ENCODE measurements at places on chromosomes 7 and 10.

DNA sequence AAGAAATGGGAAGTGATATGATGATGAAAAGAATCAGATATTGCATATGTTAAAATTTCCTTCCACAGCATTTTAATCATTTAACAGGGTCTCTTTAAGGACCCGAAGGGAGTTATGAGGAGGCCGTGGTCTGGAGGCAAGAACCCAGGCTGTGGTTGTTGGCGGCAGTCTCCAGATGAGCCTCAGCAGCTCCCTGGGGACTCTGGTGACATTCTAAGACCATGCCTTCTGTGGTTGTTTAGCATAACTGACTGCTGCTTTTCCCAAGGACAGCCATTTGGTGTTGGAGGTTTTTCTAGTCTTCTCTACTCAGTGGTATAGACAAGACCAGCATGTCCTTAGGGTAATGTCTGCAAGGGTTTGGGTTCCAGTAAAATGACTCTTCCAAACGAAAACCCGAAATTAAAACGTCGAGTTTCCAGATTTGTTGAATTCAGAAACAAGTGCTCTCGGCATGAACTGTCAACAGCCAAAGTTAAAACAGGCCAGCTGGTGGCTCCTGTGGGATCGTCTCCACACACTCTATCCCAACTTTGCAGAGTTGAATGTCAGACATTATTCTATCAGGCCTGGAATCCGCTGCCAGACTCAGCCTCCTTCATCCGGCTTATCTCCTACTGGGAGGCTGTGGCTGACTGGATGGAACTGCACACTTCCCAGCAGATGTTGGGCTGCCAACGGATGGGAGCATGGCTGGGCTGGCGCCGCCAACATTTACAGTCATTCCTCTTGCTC is 183.1 kb downstream of the TAX1BP1 start:
- DNase-seq = no peak

DNA sequence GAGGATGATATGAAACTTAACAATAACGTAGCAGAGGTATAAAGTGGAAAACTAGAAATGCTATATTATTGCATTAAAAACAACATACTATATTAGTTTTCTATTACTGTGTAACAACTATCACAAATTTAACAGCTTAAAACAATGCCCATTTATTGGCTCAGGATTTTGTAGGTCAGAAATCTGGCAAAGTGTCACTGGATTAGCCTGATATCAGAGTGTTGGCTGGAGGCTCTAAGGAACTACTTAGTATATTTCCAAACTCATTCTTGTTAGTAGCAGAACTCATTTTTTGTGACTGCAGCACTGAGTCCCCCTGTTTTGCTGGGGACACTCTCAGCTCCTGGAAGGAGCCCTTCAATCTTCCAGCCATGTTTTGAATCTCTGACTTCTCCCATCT is 306.8 kb downstream of the ETV1 start:
- DNase-seq = no peak

- DNase-seq = no peak
These were observed 143.6 kb downstream of the GLI3 start for GRCh38 chr7:42093349-42093905.

DNA sequence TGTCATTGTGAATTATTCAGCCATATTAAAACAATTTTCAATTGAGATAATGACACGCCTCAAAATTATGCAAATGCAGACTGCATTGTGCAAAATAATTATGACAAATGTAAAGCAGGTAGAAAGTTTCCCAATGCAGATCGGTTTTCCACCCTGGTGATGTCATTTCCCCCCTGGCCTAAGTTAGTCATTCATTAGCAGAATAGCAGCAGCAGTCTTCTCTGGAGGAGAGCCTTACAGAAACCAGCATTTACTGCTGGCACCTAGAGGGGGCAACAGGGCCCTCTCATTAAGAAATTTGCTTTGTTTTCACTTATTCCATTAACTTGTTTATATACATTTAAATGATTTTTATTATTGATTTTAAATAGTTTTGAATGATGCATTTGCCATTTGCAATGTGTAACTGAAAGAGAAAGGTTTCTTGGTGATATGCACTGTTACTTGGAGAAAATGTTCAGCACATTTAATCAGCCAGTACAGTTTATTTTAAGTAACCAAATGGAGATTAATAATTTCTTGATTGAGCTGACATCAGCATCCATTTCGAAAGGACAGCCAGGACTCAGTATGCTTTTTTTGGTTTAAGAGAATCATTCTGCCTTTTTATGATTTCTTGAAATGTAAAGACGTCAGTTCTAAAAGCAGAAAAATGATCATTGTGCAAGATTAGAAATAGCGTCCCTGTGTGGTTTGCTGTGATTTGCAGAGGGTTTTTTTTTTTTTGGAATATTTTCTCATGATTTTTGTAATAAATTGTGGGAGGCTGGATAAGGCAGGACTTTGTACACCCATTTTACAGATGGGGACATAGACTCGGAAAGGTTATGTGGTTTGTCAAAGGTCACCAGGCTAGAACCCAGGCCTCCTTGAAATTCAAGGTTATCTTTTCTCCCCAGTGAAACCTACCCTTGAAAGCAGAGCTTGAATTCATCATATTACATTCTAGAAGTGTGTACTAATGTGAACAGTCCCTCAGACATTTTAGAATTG is 3.5 kb downstream of the ARID5B start:
- peak; percentile 56 for DNase-seq

- no peak for DNase-seq
These were observed 37.8 kb upstream of the UBE2H start for GRCh38 chr7:129990403-129991192.

DNA sequence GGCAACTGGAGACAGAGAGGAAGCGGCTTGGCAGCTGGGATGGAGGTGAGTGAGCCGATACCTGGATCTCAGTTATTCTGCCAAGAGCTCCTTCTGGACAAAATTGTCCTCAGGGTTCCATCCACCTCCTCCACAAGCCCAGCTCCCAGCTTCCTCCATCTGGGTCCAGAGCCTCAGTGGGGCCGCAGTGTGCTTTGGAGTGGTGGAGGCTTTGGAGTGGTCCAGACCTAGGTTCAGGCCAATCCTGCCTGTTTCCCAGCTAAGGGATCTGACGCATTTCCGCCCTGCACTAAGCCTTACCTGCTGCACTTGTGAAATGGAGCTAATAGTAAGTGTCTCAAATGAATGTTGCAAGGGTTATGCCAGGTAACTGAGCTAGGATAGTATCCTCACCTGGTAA is 355.7 kb upstream of the SHH start:
- no peak for DNase-seq

DNA sequence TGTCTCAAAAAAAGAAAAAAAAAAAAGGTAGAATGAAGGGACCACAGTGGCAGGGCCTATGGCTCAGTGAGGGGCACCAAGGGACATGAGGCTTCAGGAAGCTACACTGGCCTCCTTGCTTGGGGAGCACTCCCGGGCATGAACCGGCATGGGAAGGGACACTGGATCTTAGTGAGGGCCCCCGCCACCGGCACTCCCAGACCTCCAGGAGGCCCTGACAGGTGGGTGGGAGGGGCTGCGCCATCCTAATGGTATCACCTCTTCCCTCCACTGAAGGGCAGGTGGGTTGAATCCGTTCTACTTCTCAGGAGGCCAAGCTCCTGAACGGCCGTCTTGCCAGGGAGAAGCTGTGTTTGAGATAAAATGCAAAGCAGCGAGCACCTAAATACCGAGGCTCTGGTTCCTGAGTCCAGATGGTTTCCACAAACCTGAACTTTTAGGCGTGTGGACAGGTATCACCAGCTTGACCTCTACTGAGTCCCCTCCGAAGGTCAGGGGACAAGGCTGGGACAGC is 69.8 kb downstream of the C10orf143 start:
- no peak for DNase-seq

DNA sequence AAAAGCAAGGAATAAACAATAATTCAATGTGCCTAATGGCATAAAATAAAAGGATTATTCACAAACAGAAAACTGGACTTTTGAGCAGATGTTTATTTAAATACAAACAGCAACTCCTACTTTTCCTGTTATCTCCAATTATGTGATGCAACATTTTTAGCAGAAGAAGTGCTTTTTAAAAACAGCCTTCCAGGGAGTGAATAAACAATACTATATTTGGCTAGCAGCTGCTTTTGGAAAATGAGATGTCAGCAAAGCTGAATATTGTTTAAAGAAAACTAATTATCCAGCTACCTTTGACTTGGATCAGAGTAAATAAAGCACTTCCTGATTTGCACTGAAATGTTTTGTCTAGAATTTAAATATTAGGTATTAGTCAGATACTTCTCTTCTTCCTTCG is 23.2 kb downstream of the CDK1 start:
- no peak for DNase-seq

- DNase-seq = no peak
These were observed 353.3 kb upstream of the ZMIZ1 start for GRCh38 chr10:78715435-78715834.

DNA sequence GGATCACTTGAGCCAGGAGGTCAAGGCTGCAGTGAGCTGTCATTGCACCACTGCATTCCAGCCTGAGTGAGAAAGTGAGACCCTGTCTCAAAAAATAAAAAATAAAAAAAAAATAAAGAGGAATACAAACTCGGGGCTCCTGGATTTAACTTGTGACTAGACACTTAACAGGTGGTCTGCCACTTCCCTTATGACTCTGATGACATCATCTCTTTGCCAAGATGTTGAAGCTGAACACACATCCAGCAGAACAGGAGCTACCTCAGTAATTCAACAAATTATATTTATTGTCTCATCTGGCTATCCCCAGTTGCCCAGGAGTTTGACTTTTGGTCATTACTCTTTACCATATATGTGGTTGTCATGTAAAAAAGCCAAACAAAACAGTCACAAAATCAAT is 35.3 kb downstream of the NEUROD6 start:
- no peak for DNase-seq

- no peak for DNase-seq
These were observed 16.9 kb downstream of the SMURF1 start for GRCh38 chr7:99126921-99127553.

- DNase-seq = no peak
These were observed 1.1 kb downstream of the ZNF511 start for GRCh38 chr10:133309720-133310398.

DNA sequence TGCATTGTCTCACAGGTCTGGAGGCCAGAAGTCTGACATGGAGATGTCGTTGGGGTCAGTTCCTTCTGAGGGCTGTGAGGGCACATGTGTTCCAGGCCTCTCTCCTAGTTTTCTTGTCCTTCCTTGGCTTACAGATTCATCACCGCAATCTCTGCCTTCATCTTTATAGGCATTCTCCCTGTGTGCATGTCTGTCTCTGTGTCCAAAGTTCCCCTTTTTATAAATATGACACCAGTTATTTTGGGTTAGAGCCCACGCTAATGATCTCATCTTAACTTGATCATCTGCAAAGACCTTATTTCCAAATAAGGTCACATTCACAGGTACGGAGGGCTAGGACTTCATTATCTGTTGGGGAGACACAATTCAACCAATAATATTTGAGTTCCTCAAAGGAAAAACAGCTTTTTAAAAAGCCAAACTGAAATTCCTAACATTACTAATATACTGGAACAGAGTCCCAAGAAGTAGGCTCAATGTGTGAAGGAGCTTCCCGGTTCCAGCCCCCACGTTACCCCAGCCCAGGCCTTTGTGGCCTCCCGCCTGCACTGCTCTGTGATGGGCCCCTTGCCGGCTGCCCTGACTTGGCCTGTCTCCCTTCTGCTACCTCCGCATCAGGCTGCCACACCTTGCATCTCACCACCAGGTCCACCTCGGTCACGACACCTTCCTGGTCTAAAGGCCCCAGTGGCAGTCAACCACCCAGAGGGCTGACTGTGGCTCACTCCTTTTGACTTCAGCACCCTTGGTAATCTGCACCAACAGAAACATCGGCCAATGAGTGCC is 142.7 kb downstream of the KCNMA1 start:
- DNase-seq = no peak

DNA sequence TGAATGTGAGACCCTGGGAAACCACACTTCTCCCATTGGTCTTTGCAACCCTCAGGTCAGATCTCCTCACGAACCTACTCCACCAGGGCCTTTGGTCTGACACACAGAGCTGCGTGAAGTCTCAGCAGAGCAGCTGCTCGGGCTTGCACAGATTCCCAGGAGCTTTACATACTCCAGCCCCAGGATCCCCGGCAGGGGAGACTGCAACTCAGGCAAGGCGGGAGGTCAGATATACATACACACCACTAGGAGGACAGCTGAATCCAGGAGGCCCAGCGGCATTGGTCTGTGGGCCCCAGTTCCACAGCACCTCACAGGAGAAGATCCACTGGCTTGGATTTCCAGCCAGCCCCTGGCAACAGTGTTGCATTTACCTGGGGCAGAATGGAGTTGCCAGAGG is 239.2 kb downstream of the GPAM start:
- DNase-seq = no peak

DNA sequence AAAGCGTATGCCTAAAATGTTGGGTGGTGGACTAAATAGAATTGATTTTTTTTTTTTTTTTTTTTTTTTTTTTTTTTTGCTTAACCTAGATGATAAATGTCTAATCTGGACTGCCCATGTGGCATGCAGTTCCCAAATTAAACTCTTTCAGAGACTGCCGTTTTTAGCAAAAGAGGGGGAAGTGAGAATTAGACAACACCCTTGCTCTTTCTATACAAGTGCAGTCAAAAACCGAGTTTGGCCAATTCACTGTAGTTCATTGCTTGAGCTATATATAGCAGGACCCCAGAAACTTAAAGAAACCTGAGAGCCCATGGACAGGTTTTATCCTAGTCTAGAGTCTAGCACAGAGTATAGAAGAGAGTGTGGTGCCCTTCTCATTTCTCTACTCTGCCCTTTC is 141.9 kb downstream of the GRM3 start:
- DNase-seq = no peak

DNA sequence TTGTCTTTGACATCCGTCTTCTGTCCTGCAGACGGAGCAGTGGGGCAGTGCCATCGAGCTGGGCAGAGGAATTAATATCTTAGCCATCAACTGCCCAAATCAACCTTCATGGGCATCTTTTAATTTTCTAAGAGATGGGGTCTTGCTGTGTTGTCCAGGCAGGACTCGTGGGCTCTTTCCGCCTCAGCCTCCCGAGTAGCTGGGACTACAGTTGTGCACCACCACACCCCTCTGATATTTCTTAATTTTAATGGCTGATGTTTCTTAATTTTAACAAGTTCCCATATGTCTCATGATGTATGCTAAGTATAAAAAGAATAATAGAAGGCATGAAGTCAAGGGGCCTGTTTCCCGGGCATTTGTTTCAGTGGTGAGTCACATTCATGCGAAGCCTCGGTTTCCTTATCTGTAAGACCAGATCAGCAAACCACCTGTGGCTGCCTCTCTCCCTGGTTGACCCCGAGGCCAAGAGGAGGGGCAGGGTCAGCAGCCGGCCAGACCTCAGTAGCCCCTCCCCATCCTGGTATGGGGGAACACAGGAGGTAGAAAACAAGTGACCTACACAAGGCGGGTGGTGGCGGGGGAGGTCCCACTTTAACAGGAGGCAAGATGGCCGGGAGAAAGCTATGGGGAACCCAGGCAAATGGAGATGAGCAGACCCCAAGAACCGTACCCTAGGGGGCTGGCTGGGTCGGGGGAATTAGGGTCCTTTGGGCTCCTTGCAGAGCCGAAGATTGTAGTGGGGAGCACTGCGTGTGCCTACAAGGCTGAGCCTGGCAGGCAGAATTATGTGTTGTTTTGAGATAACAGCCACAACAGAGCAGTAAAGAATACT is 85.5 kb downstream of the CUX1 start:
- DNase-seq = no peak

DNA sequence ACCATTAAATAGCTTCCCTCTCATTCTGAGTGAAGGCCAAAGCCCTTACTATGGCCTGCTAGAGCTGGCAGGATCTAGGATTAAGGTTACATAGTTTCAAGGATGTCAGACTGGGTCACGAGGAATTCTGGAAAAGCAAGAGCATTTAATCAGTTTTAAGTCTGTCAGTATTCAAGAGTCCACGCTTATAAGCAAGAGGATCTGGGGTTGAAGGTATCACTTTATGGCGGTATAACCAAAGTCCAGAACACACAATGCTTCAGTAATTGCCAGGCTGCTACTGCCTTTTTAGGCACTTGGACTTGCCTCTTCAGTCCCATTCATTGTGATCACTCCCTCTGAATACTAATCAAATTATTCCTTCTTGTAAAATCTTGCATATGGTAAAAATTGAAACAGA is 101.0 kb downstream of the HBP1 start:
- no peak for DNase-seq

Measured in stimulated activated CD8-positive, alpha-beta memory T cell treated with anti-CD3 and anti-CD28 coated beads, Interleukin-15, amount 100 ng/mL, for 4 hours (primary cell).